ENCODE measurements at places on chromosomes 6 and 20. TPM values are rescaled to one million over a fixed set of nuclear protein-coding genes. Genes with fewer than 3 reads are reported as not detected.

GRCh38 chr6:111565326-111566221 is 40.1 kb downstream of the TRAF3IP2 start:
- H3K36me3 ChIP-seq: peaks cover 45% of the 10 kb centered on the region
- no peak for DNase-seq
- peak overlapping the region; percentile 75 for H3K27ac ChIP-seq
- no peaks in the 10 kb centered on the region for H3K27me3 ChIP-seq
- H3K4me3 ChIP-seq: no peak overlapping the region

DNA sequence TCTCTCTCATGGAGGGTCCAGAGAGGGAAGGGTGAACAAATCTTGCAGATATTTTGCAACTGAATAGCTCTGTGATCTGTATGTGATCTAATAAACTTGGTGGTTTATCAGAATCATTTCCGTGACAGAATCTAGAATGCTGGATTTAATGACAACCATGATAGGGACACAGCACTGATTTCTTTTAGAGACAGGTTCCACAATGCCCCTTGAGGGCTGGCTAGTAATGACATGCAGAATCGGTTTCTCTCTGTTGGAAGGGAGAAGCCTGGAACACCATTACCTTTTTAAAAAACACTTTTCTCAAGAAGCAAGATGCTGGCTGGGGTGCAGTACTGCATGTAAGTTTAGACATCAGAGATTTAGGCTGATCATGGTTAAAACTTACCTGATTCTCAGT is 313.4 kb downstream of the CDH26 start:
- H3K4me3 ChIP-seq: no peak overlapping the region
- H3K4me1 ChIP-seq: no peaks in the 10 kb centered on the region
- H3K27me3 ChIP-seq: peaks cover 21% of the 10 kb centered on the region

DNA sequence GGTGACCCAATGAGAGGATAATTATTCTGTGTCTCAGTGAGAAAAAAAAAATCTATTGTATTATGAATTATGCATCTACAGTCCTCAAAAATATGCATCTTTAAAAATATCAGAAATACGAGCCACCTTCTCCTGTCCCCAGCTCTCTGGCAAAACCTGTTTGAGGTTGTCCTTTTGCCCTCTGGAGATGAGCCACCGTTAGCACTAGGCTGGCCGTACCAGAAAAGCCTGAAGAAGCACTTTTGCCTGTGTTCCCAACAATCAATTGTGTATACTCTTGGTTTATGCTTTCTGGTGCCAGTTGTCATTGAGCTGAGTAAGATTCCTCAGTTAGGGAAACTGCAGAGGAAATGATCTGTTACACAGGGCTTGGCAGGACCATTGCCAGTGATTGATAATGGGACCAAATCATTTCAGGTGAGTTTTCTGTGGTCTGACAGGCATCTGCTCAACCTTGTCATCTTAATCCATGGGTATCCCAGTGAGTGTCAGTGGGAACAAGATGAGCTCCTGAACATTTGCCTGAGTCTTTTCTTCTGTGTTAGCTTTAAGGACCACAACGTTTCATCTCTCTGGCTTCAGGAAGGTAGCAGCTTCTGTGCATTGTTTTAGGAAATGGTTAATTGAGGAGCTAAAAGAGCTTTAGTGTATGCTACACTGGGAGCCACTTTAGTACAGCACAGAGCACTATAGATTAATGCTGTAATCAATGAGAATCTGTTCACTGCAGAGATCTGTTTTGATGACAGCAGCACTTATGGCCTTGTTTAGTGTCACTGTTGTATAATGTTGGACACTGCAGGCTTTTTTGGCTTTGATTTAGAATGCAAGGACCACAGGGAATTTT is 330.1 kb downstream of the RIMS1 start:
- DNase-seq: no peak
- H3K36me3 ChIP-seq: no peaks in the 10 kb centered on the region
- H3K27ac ChIP-seq: no peak overlapping the region
- H3K4me1 ChIP-seq: no peaks in the 10 kb centered on the region
- H3K4me3 ChIP-seq: no peak overlapping the region

Gene GRM1
- not detected for total RNA-seq

DNA sequence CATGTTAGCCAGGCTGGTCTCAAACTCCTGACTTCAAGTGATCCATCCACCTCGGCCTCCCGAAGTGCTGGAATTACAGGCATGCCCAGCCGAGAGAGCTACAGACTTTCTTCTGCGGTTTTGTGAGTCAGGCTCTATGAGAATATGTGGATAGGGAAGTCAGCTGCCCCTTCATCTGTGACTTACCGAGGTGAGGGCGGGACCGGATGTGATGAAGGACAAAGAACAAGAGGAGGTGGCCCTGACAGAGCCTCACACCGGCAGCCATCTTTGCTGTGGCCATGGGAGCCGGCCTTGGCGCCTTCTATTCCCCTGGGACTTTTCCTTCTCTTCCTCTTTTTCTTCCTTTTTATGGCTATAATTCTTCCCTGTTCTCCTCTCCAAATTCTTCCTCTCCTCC is 67.0 kb downstream of the IYD start:
- no peaks in the 10 kb centered on the region for H3K27me3 ChIP-seq
- H3K36me3 ChIP-seq: peaks cover 6% of the 10 kb centered on the region
- no peak overlapping the region for H3K4me3 ChIP-seq
- H3K27ac ChIP-seq: no peak overlapping the region

GRCh38 chr6:36418558-36418957 is 24.1 kb downstream of the PXT1 start:
- no peak overlapping the region for H3K27ac ChIP-seq
- peaks cover 2% of the 10 kb centered on the region for H3K36me3 ChIP-seq
- no peak overlapping the region for H3K4me3 ChIP-seq
- no peaks in the 10 kb centered on the region for H3K27me3 ChIP-seq

Gene PLCB4
- 13.3 TPM for total RNA-seq

Gene ARMH2
- not detected for total RNA-seq

GRCh38 chr6:90333928-90334327 is 37.3 kb upstream of the BACH2 start:
- no peak overlapping the region for H3K4me3 ChIP-seq
- no peaks in the 10 kb centered on the region for H3K36me3 ChIP-seq
- H3K27ac ChIP-seq: no peak overlapping the region
- no peak for DNase-seq
- H3K4me1 ChIP-seq: no peaks in the 10 kb centered on the region
- H3K27me3 ChIP-seq: no peaks in the 10 kb centered on the region

GRCh38 chr6:107870381-107870780 is 46.3 kb upstream of the SCML4 start:
- H3K4me3 ChIP-seq: no peak overlapping the region
- peak overlapping the region; percentile 84 for H3K27ac ChIP-seq
- peaks cover 32% of the 10 kb centered on the region for H3K36me3 ChIP-seq
- no peaks in the 10 kb centered on the region for H3K27me3 ChIP-seq
- H3K4me1 ChIP-seq: peaks cover 45% of the 10 kb centered on the region

- no peaks in the 10 kb centered on the region for H3K36me3 ChIP-seq
- no peak overlapping the region for H3K27ac ChIP-seq
Observed at GRCh38 chr6:116847227-116847626, 18.3 kb upstream of the GPRC6A start.

DNA sequence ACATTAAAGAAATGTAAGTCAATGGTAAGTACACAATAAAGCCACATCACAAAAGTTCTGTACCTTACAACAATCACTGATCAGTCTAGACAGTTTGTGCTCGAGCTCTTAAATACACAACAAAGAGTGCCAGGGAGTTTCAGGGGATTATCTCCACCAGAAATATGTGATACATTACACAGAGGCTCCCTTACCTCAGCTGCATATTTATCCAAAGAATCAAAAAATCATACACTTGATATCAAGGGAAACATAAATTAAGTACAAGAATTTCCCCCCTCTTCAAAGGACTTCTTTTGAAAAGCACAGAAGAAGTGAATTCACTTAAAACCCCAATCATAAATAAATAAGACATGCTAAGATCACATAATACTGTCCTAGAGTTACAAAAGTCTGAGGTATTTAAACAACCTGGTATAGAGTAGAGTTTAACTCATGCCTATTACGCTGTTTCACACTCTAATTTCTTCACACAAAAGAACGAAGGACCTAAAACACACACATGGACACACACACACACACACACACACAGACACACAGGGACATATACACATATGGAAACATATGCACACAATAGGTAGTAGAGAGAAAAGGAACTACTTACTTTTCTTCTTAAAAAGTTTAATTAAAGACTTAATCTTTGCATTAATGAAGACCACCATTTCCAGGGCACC is 528 bp downstream of the NHSL1 start:
- H3K4me1 ChIP-seq: peaks cover 37% of the 10 kb centered on the region
- no peaks in the 10 kb centered on the region for H3K36me3 ChIP-seq
- H3K27ac ChIP-seq: no peak overlapping the region
- no peak for DNase-seq

DNA sequence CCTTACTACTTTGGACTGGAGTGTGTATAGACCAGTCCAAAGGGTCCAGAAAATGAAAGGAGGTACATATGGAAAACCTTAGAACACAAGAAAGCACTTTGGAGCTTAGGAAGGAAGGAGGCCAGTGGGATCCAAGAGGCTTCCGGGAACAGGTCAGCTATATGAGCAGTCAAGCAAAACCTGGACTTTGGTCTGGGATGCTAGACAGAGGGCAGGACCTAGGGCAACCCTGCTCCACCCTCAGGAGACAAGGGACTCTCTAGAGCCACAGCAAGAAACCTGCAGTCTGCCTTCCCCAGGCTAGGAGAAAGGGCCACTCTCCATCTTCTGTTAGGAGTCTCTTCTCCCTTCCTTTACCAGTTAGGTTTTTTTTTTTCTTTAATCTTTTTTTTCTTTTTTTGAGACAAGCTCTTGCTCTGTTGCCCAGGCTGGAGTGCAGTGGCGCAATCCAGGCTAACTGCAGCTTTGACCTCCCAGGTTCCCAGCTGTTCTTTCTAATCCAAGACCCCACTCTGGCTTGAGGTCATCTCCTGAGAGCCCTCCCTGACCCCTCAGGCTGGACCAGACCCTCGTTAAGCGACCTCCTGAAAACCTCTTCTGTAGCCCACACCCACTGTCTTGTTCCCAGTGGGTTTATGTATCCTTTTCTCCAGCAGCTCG is 4.6 kb downstream of the KCNK5 start:
- peaks cover 9% of the 10 kb centered on the region for H3K4me1 ChIP-seq
- no peak for DNase-seq
- H3K36me3 ChIP-seq: peaks cover 3% of the 10 kb centered on the region
- peaks cover 43% of the 10 kb centered on the region for H3K27me3 ChIP-seq
- no peak overlapping the region for H3K27ac ChIP-seq

DNA sequence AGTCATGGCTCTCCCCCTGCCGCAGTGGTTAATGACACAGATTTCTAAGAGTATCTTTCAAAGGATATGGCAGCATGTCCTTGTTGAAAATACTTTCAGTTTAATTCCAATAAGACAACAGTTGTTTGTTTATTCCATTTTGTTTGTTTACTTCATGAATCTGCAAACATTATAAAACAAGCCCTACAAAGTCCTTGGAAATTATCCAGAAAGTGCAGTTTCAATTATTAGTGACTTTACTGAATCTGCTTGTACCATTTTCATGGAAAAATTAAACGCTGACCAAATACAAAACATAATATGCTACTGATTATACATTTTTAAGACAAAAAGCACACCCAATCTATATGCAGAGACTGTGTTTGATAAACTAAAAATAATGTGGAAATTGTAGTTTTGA is 3.3 kb downstream of the HEY2 start:
- no peaks in the 10 kb centered on the region for H3K27me3 ChIP-seq
- peaks cover 22% of the 10 kb centered on the region for H3K36me3 ChIP-seq
- no peak for DNase-seq
- H3K4me1 ChIP-seq: peaks cover 74% of the 10 kb centered on the region
- H3K4me3 ChIP-seq: peak overlapping the region; percentile 57
- peak overlapping the region; percentile 49 for H3K27ac ChIP-seq

DNA sequence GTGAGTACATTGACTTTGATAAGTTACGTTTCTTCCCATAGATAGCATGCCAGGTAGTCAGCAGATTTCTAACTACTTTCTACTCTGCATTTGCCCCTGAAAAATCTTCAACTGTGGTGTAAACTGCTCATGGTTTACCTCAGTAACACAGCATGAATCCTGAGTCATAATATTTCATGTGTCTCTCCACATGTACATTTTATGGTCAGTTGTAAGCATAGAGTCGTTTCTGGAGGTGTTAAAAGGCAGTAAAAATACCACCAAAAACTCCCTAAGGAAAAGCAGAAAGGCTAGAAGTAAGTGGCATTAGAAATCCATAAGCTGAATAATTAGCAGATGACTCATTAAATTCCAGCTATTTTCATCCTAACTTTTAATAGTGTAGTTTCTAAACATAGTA is 4.1 kb upstream of the GPR63 start:
- H3K27ac ChIP-seq: no peak overlapping the region
- H3K4me3 ChIP-seq: no peak overlapping the region
- H3K36me3 ChIP-seq: peaks cover 5% of the 10 kb centered on the region
- H3K27me3 ChIP-seq: peaks cover 21% of the 10 kb centered on the region

DNA sequence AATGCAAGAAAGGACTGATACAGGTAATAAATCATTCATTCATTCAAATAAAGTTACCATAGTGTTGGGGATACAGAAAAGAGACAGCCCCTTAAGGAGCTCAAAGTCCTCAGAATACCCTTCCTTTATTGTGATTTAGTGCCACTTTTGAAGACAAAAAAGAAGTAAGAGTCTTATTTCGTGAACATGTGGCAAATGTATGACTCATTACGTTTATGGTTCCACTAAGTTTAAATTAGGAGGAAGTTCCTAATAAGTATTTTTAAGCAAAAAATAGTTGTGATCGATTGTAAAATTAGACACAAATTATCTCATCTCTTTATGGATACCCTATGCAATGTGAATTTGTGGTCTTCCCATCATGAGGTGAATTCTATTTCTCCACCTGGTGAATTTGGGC is 38.5 kb upstream of the GCLC start:
- no peaks in the 10 kb centered on the region for H3K27me3 ChIP-seq
- H3K27ac ChIP-seq: no peak overlapping the region
- H3K36me3 ChIP-seq: no peaks in the 10 kb centered on the region

Gene SLC17A3
- total RNA-seq: not detected

Gene SYCP2
- total RNA-seq: 1.9 TPM

DNA sequence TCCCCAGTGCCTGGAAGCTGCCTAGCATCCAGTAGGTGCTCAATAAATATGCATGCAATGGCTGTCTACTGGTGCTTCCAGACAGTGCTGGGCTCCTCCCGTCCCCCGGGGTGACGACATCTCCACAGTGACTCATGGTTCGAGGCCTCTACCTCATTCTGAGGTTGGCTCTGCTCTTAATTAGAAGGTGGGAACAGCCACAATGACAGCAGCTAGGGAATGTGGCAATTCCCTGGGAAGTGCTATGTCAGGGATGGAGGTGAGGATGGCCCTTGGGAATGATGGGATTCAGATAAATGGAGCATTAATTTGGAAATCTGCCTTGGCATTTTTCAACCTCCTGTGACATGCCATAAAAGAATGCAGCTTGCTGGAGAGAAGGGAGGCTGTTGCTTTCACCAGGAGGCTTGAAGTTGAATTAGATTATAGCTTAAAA is 43.5 kb upstream of the NFATC2 start:
- H3K36me3 ChIP-seq: no peaks in the 10 kb centered on the region
- peaks cover 8% of the 10 kb centered on the region for H3K4me1 ChIP-seq
- DNase-seq: no peak
- no peaks in the 10 kb centered on the region for H3K27me3 ChIP-seq

Gene SPACA1
- total RNA-seq: not detected

Gene KCTD20
- total RNA-seq: 89.1 TPM

- no peaks in the 10 kb centered on the region for H3K36me3 ChIP-seq
- H3K27ac ChIP-seq: no peak overlapping the region
- no peaks in the 10 kb centered on the region for H3K27me3 ChIP-seq
- no peaks in the 10 kb centered on the region for H3K4me1 ChIP-seq
Observed at GRCh38 chr20:55893031-55893430, 112.3 kb downstream of the CBLN4 start.

Data from chondrocyte (in vitro differentiated cells).